LHCN-M2 (cell line): ENCODE measurements at places on chromosomes 2 and 18. TPM values are rescaled to one million over a fixed set of nuclear protein-coding genes. Genes with fewer than 3 reads are reported as not detected.

The IL1B gene
- 0.06 and 0.86 TPM in 2 replicates for total RNA-seq

The FAHD2B gene
- 0.23 and 1.3 TPM in 2 replicates for total RNA-seq

The HOXD12 gene
- not detected in 2 replicates for total RNA-seq

The CTAGE1 gene
- total RNA-seq = not detected in 2 replicates

The MAPK4 gene
- not detected in 2 replicates for total RNA-seq

The ST6GAL2 gene
- total RNA-seq = not detected in 2 replicates

The LYPD1 gene
- not detected in 2 replicates for total RNA-seq

The TMEM169 gene
- 4.6 and 5.1 TPM in 2 replicates for total RNA-seq

The CELF4 gene
- total RNA-seq = not detected in 2 replicates

The POTEC gene
- total RNA-seq = not detected in 2 replicates

The SH2D6 gene
- total RNA-seq = 5.9 and 8.0 TPM in 2 replicates

The AQP4 gene
- not detected in 2 replicates for total RNA-seq

The DPYSL5 gene
- total RNA-seq = not detected in 2 replicates

The NAPG gene
- 38.0 and 40.8 TPM in 2 replicates for total RNA-seq
